Fibroblast of the conjunctiva (primary cell): ENCODE measurements at places on chromosomes 16 and 17.

DNA sequence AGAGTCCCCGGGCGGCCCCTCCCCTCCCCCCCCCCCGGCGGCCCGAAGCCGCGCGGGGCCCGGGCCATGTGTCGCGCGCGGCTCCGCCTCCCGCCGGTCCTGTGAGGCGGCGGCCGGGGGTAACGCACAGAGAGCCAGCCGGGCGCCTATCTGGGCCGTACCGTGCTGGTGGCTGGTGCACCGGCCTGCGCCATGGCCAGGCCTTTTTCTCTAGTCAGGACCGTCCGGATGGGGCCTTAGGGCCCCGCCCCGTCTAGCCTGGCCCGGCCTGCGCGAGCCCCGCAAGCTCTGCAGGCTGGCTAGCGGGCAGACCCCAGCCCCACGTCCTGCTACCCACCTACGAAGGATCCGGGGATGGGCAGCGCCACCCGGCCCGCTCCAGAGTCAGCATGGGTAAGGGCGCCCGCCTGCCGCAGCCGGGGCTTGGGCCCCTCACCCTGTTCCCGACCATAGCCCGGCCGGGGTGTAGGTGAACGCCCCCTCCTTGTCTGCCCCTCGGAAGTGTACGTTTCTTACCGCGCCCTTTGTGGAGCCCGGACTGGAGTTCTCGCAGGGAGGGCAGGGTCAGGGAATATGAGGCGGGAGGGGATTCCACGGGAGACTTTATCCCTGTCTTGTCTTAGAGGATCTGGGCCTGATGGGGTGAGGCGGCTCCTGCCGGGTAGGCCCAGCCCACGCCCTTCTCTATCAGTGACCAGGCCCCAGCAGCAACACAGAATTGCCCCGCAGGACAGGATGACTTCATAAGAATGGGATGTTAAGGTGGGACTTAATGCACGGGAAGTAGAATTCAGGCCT, at the start of gene CENPT:
Gene CENPT (minus strand): TSS at position 630 of the 798 bp plus-strand sequence. CDS start 13,834 bp downstream, outside the sequence.
- DNase-seq = no peak

- DNase-seq = no peak
Measured at GRCh38 chr16:30659507-30660423, 1.5 kb downstream of the FBRS start.

DNA sequence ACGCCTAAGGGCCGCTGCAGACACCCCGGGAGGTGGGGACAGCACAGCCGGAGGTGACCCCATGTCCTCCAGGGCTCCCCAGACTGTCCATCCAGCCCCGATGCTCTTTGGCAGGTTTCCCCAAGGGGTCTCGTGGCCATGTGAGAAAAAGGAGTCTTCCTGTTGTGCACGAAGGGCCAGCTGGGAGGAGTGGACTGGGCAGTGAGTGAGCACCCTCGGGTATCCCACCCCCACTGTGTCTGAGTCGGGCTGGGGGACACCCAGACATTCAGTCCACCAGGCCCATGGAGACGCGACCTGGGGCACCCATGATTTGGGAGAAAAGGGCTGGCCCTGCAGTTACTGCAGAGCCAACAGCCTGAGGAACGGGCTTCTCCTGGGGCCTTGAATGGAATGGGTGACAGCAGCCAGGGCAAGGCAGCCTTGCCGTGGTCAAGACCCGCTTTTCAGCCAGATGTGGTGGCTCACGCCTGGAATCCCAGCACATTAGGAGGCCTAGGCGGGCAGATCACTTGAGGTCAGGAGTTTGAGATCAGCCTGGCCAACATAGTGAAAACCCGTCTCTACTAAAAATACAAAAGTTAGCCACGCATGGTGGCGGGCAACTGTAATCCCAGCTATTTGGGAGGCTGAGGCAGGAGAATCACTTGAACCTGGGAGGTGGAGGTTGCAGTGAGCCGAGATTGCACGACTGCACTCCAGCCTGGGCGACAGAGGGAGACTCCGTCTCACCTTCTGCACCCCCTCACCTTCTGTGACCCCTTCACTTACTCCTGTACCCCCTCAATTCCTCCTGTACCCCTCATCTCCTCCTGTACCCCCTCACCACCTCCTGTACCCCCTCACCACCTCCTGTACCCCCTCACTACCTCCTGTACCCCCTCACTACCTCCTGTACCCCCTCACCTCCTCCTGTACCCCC, 24.1 kb upstream of the CAPN15 start:
- DNase-seq = no peak

DNA sequence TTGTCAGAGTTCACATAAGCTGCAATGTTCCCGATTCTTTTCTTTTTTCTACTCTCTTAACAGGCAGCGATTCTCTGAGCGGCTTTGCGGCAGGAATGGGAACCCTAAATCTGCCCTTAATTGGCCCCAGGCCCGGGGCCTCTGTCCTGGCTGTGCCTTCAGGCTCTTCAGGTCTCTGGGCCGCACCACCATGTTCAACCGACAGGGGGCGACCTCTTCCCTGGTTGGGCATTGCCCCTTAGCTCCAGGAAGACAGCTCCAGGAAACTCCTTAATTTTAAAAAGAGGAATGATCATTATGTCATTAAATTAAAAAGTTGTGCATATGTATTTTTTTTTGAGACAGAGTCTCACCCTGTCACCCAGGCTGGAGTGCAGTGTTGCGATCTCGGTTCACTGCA, 20.3 kb downstream of the CACNG5 start:
- no peak for DNase-seq

DNA sequence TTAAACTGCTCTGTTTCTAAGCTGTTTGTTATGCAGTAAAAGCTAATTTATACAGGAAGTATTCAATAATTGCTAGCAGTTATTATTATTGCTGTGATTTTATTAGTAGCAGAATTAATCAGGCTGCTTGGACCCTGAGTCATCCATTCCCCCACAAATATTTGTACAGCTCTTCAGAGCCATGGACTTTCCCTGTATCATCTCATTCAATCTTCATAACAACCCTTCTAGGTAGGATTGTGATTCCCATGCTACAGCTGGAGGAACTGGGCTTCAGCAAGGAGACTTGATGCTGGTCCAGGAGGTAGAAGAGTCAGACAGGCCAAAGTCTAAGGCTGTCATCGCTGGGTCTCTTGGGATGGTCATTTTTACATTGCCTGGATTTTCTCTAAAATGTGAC, 208.3 kb downstream of the C16orf95 start:
- DNase-seq = no peak

DNA sequence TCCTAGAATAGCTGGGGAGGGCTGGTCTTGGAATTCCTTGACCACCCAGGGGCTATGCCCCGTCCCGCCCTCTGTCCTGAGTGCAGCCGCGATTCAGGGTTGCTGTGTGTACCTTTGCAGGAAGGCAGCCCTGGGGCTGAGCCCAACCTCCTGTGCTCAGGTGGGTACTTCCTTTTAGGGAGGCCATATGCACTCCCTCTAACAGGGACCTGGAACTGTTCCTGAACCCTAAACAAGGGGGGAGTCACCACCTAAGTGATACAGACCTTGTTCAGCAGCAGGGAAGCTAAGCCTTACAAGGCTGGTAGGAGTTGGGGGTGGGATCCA, 24.6 kb downstream of the LLGL2 start:
- no peak for DNase-seq

- peak; percentile 63 for DNase-seq
Measured at GRCh38 chr16:14399378-14400284, 230.4 kb downstream of the PARN start.

DNA sequence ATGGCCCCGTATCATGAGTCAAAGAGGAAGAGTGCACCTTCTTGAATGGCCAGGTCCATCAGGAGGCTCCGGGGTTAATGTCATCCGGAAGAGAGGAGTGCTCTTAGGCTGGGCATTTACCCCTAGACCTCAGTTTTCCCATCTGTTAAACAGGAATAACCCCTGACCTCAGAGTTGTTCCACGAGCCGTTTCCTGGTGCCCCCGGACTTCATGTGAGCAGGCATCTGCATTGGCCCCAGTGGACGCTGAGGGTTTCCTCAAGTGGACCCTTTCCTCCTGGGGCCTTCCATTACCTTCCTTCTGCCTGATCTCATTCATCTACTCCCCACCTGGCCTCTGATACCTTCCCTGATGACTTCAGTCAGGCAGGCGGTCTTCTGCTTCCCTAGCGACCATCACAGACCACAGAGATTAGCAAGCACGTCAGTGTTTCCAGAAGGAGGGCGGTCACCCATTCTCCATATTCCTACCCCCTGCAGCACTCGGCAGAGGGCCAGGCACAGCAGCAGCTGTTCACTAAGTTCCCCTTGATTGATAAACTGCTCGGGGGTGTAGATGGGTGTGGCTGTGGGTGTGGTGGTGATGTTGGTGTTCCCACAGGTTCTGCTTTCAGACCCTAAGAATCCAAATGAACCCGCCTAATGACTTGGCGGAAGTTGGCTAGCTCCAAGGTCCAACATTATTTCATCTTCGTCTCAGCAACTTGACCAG, 346.6 kb upstream of the TNRC6C start:
- no peak for DNase-seq

DNA sequence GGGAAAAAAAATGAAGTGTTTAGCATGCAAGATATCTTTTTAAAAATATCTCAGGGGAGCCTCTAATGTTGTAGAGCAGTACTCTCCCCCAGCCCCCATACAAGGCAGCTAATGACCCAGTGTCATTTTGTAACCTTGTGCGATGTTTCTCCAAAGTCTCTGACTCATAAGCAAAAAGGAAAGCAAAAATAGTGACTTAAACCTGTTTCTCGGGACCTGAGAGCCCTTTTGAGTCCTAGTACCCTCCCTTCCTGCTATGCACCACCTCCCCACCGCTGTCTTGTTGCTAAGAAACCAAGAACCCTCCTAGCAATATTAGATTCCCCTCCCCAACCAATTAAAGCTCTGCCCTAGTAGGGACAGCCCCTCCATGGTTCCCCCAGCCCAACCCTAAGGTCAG, 2.8 kb downstream of the MYCBPAP start:
- no peak for DNase-seq

DNA sequence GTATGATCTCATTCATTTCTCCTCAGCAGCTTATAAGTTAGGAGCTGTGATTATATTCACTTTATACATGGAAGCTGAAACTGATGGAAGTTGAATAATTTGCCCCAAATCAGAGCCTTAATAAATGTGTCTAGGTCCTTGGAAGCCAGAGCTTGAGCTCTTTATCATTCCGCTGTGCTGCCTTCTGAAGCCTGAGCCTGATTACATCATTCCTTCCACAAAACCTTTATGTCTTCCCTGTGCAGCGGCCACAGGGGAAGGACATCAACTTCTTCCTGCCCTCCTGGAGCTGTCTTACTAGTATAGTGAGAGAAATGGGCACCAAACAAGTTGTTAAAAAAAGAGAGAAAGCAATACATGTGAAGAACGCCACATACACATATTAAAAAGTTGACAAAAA, 6.8 kb downstream of the TNRC6C start:
- no peak for DNase-seq

- DNase-seq = no peak
Measured at GRCh38 chr16:30051518-30051917, 14.0 kb upstream of the ALDOA start.

DNA sequence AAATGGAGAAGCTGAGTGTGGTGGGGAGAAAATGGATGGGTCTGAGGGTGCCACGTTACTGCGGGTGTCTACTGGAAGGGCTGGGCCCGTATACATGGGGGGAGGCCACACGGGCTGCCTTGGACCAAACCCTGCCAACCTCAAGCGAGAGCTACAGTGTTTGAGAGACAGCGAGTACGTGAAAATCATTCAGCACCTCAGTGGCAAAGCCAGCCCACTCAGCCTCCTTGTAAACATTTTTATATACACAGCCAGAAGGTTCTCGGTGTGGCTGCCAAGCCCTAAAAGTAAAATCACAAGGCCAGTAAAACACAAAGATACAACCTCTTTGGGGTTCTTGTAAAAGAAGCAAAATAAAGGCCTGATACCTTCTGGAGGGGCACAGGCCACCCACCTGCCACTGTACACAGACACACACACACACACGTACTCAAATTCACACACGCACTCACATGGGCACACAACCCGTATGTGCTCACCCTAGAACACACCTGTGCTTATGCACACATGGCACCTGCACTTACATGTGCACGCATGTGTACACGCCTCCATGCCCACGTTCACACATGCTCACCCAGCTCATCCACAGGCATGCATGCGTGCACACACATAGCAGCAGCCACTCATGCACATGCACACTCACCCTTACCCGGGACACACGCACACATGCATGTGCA, 102.8 kb downstream of the GSG1L start:
- no peak for DNase-seq

GRCh38 chr17:7262192-7262934, at the start of gene CLDN7:
Gene CLDN7, minus strand, starts transcription at chr17:7262478. Its CDS starts 435 bp downstream, at chr17:7262043.
- no peak for DNase-seq

DNA sequence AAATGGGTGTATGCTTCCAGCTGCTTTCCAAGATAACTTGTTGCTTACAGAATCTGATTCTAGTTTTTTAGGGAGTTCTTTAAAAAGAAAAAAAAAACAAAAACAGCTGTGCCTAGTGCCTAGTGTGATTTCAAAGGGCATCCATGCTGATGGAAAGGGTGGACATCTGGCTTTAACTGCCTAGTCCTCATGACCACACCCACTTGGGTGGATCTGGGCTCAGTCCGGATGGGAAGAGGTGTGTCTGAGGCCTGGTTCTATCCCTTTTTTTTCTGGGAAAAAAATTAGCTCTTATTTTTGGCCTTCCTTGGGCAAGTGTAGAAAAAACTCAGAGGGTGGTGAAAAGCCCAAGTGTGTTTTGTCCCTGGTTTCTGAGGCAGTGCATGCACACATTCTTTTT, 132.3 kb upstream of the CDH11 start:
- no peak for DNase-seq

DNA sequence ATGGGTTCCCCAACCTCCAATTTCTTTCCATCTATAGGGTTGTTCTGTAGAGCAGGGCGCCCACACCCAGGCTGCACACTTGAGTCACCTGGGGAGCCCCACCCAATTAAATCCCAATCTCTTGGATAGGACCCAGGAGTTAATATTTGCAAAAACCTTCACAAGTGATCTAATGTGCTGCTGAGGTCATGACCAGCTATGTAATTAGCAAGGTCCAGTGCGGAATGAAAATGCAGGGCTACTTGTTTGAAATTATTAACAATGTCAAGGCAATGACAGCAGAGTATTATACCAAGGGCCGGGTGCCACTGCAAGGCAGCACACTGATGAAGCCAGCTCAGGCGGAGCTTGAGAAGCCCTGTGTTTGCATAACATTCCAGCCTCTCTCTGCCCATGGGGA, 302.7 kb downstream of the MAF start:
- DNase-seq = no peak
